ENCODE measurements at places on chromosomes 3 and 15.

- DNase-seq = no peak
These were observed 129.6 kb downstream of the ALCAM start for GRCh38 chr3:105496343-105496742.

- DNase-seq = no peak
These were observed 547.8 kb upstream of the TBL1XR1 start for GRCh38 chr3:177744873-177745606.

DNA sequence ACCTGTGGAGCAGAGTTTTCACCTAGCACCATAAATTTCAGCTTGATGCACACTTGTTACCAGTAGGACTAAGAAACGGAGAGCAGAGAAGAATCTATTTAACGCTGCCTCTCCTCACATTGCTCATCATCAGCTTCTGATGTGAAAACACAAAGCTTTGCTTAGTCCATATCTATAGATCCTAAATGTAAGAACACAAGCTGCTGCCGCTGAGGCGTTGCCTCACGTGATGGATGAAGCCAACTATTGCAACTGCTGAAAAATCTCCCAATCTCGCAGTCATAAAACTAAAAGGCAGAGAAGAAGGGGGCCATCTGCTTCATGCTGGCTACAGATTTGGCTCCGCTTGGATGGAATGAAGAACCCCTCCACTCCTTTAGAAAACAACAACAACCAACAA, 42.7 kb downstream of the CADPS start:
- no peak for DNase-seq

DNA sequence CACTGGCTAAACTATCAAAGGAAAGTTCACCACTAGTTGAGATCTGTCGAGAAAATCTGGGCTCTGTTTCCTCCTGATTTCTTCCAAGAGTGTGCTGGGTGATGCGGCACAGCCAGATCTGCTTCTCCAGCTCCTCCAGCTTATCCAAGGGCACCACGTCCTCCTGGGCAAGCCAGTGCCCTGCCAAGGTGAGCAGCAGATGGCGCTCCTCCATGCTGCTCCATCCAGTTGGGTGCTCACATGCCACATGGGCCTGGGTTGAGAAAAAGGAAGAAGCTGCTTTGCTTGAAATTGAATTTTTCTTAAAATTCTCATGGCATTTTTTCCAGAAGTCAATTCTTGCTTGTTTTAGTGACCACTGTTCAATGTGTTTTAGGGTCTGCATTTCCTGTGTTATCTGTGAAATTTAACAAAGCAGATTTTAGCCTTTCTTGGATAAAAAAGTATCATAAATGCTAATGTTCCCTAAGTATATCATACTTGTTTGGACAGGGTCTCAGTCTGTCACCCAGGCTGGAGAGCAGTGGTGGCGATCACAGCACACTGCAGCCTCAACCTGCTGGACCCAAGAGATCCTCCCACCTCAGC, 47.3 kb downstream of the EIF3J start:
- no peak for DNase-seq

DNA sequence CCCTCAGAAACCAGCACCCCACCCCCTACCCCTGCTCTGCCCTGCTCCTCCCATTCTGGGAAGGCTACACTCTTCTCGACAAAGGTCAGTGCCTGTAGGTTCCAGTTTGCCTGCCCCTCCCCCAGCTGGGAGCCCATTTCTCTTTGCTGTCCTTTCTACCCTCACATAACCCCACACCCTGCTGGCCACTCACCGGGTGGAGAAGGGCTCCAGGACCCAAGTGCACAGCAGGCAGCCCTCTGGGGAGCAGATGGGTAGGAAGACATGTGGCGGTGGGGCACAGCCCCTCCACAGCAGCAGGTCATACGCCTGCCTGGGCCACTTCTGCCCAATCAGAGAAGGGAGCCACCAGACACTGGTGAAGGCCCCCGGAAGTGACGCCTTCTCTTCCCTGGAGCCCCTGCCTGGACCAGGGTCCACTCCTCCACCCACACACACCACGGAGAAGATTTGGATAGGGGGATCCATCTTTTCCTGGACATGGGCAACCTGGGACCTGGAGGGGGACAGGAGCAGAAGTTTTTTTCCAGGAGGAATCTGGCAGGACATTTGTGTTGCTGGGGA, at the start of gene THPO:
Gene THPO (minus strand): TSS at position 326 of the 564 bp plus-strand sequence. CDS start 1,948 bp downstream, outside the sequence.
- no peak for DNase-seq

GRCh38 chr15:58595516-58596263, 153.8 kb downstream of the ADAM10 start:
- no peak for DNase-seq

DNA sequence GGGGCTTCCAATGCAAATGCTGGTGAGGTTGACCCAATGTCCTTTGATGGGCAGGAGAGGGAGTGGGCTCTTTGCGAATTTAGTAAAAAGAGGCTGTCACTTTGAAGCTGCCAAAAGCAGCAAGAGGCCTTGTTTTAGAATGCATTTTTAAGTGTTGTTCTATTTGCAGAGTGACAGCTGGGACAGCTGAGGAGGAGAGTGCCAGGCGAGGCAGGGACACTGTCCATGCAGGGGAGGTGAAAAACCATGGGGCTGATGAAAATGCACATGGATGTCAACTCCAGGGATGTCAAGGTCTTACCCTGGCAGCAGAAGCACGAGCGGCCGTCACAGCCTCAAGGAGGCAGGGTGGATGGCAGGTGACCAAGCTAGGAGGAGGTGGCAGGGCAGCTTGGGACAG, 279.8 kb downstream of the ADAMTS17 start:
- DNase-seq = no peak

- no peak for DNase-seq
These were observed 562.9 kb upstream of the CBLB start for GRCh38 chr3:106431721-106432120.

- DNase-seq = no peak
These were observed 171.5 kb downstream of the RPLP1 start for GRCh38 chr15:69624155-69624520.

DNA sequence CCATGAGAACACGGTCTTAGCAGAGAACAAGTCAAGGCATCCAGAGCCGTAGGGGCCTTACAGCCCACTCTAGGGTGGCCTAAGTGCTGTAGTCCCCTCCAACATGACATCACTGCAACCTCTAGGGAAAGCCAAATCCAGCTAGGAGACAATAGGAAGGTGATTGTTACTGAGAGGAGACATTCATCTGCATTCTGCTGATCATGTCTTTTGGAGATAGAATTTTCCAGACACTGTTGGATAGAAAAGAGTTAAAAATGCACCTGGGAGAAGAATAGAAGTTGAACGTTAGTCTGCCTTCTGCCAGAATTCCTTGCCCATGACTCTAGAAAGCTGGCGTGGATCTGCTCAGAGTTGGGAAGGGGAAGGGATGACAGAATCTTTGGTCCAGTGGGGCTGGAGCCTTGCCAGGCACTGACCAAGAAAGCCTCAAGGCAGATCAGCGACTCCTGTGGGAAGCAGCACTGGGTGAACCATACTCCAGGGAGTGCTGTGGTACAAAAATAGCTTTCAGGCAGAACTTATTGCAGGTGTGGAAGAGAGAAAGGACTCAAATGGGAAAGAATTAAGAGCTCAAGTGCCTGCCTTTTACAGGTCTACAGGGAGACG, 44.8 kb upstream of the RAF1 start:
- DNase-seq = no peak

GRCh38 chr3:117809186-117810081, 1099.9 kb downstream of the TUSC7 start:
- DNase-seq = no peak

DNA sequence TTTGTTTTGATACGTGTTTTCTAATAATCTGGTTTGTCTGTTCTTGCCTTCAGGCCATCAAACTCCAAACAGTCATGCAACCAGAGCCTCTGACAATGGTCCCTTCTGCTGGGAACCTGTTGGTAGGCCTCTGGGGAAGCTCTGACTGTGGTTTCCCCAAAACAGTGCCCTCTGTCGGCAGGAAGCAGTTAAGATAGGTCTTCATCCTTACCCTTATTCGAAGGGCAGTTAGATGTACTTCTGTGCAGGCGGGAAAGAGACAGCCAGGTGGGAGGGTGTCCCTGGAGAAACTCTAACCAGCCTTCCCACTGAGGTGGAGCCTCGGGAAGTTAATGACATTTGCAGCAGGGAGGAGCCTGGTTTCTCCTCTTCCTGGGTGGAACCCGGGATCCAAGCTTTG, 81.6 kb upstream of the CHMP2B start:
- DNase-seq = no peak

DNA sequence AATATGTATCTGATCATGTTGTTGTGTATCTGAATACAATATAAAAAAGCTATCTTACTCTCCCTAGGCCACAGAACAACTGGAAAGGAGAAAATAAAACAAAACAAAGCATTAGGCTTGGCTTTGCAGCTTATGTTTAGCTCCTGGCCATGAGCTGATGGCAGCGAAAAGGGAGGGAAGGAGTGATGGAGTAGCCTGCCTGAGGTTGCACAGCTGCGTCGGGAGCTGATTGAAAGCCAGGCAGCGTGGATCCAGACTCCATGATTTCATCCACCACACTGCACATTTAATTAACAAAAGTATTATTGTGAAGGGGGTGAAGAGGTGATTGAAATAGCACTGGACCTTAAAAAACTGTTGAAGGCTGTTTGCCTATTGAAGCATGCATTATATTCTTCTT, 212.2 kb downstream of the GABRG3 start:
- no peak for DNase-seq

- no peak for DNase-seq
These were observed 14.5 kb upstream of the SLC41A3 start for GRCh38 chr3:126098391-126098858.

DNA sequence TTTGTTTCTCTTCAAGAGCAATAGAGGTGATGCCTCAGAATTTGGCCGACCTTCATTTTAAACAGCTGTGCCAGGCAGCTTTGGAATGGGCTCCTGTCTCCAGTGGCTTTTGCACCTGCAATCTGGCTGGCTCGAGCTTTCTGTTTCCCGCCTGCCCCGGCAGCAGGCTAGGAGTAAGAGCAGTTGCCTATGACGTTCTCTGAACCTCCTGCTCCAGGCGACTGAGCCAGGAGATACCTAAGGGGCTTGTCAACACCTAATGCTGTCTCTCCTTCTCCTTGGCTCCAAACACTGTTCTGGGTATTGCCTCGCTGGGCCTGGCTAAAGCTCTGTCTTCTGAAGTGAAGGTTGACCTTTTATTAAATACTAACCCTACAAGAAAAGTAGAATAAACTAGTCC, 229.9 kb downstream of the LRRN1 start:
- no peak for DNase-seq

- no peak for DNase-seq
These were observed 3.2 kb downstream of the XYLB start for GRCh38 chr3:38349684-38350359.

GRCh38 chr3:58161435-58162398, 49.1 kb downstream of the DNASE1L3 start:
- no peak for DNase-seq

- DNase-seq = no peak
These were observed 54.2 kb upstream of the AMOTL2 start for GRCh38 chr3:134428401-134428800.

DNA sequence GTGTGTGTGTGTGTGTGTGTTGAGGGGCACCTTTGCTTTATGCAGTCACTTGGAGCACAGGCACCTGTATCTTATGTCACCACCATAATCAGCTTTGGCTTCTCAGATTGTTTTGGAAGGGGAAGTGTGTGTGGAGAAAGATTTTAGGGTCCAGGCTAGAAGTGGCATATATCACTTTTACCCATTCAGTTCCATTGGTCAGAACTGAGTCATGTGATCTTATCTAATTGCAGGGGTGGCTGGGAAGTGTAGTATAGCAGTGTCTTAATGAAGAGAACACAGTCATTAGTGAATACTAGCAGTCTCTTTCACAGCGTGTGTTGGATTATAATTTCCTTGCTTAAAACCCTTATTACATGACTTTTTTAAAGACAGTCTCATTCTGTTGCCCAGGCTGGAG, 20.6 kb downstream of the NCK1 start:
- no peak for DNase-seq

- no peak for DNase-seq
These were observed 107.8 kb downstream of the ZIC4 start for GRCh38 chr3:147298511-147298982.

- no peak for DNase-seq
These were observed 5.2 kb downstream of the WNT5A start for GRCh38 chr3:55481744-55482495.

- no peak for DNase-seq
These were observed 81.4 kb downstream of the TM4SF4 start for GRCh38 chr3:149555927-149556326.

- no peak for DNase-seq
These were observed 52.9 kb upstream of the DYNC1LI1 start for GRCh38 chr3:32623532-32623931.

GRCh38 chr3:71189480-71189879, 394.0 kb downstream of the FOXP1 start:
- no peak for DNase-seq

GRCh38 chr3:55343486-55344357, 143.4 kb downstream of the WNT5A start:
- DNase-seq = no peak

- DNase-seq = no peak
These were observed 448 bp downstream of the SLC12A8 start for GRCh38 chr3:125212091-125212508.

GRCh38 chr15:91308855-91309254, 208.8 kb downstream of the SV2B start:
- no peak for DNase-seq

GRCh38 chr3:188853856-188854771, 317.7 kb upstream of the TPRG1 start:
- DNase-seq = no peak

DNA sequence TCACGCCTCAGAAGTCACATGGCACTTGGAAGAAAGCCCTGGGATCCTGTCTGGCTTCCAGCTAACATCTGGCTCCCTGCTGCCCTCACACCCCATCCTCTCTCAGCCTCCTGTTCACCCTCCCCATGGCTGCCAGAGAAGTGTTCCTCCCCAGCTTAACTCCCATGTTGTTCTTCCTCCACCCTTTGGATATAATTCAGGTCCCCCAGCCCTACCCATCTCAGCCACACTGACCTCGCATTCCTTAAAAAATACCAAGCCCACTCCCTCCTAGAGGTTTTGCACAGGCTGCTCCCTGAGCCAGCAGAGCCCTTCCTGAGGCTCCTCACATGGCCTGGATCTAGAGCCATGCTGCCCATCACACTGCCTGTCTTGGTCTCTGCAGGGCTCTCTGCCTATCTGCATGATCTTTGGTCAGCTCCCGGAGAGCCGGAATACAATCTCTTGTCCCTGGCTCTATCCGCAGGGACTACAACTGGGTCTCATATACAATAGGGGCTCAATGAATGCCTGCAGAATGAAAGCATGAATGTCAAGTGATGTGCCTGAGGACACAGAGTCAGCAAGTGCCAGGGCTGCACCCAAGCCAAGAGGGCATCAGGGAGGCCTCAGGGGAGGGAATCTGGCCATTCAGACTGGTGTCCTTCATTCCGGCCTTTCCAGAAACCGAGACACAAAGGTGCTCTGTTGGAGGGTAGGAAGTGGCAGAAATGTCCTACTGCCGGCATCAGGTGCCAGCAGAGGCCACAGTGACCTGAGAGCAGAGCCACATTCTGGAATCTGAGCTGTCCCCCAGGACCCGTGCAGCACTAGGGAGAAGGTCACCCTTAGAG, 3.8 kb upstream of the TKT start:
- no peak for DNase-seq

GRCh38 chr3:81459733-81460132, 301.7 kb downstream of the GBE1 start:
- DNase-seq = no peak

All from stimulated activated naive CD4-positive, alpha-beta T cell (primary cell).